ENCODE measurements at places on chromosomes 5 and 9.

GRCh38 chr9:127754099-127755060, 19.3 kb upstream of the TOR2A start:
- DNase-seq = no peak

GRCh38 chr5:124831687-124832240, 85.3 kb upstream of the ZNF608 start:
- DNase-seq = no peak

DNA sequence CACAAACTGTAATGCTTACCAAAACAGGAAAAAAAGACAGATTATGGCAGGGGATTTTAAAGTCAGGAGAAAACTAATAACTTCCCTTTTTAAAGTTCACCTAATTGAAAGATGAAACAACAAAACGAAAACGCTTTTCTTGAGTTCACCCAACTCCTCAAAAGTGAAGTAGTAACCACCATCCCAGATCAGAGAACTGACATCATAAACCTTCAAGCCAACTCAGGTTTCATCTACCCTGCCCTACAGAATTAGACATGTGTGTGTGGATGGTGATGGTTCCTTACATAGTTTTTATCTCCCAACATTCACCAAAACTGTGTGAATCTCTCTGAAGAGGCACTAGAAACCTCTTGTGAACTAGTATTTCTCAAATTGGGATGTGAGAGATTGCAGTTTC, 195.2 kb upstream of the PTGER4 start:
- DNase-seq = no peak

DNA sequence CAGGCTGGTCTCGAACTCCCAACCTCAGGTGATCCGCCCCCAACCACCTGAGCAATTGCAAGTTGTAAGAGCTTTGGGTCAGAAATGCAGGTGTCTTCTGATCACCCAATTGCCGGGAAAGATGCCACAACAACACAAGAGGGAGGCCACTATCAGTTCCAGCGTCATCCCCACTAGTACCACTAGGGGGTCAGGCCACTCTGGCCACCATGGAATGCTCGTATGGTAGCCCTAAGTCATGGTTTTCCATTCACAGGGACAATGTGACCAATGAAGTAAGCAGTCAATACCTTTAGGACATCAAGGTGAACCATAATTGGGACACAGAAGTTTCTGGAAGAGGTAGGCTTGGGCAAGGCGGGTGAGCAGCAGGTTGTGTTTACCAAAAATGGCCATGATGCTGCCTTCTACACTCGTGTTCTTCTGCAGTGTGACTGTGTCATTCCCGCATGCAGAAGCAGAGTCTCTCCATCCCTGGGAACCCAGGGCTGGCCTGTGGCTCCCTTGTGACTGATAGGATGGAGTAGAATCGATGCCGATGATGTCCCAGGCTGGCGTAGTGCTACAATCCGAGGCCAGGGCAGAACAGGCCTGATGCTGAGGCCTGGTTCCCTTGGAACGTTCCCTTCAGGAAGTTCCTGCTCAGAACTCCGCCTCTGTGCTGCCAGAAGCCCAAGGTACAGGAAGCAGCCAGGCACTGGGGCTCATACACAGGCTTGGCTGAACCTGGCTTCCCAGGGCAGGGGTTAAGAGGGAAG, 42.2 kb upstream of the ANKRD33B start:
- no peak for DNase-seq

DNA sequence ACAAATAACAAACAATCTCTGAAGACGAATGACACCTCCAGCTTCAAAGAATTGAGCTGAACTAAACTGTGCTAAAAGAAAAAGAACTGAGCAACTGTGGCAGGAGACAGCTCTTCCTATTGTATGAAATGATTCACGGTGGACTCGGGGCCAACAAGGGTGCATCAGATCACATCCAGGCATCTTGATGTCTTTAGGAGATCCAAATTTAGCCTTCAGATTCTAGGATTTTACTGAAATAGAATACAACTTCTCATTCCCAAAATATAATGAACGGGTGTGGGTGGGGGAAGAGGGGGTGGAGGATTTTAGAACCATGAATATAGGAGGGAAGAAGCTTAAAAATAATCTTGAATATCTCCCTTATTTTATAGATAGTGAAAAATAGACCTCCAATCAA, 631.8 kb downstream of the ELAVL2 start:
- DNase-seq = no peak

DNA sequence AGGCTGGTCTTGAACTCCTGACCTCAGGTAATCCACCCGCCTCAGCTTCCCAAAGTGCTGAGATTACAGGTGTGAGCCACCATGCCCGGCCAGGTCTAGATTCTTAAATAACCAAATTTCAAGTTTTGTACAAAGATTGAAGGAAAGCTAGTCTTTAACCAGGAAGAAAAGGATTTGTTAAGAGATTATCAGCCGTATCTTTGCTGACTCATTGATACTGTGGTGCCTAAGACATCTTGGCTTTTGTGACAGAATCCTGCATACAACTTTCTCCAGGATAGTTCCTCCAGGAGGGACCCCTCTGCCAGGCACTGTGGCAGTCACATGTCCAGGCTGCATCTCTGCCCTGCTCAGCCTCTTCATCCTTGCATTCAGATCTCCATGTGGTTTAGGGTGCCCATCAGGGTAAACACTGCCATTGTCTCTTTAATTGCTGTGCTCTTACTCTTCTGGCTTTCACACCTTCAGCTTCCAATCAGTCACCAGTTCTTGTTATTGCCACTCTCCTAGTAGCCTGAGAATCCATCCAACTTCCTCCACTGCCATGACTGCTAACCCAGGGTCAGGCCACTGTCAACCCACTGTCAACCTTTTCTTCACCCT, 10.0 kb downstream of the MAP3K1 start:
- no peak for DNase-seq

DNA sequence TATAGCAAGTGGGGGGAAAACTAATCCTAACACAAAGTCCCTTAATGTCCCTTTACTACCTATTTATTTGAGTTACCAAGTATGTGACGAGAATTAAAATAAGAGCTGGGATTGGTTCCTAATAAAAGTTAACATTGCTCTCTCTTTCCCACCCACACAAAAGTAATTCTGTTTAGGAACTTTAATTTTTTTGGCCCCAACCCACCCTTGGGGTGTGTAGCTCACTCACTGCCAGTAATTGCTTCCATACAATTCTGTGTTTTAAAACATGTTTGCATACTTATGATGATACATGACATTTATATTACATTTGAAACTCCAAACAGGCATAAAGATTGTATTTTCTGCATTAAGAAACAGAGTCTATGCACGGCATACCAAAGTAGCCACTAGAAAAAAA, 106.5 kb downstream of the BNC2 start:
- no peak for DNase-seq

GRCh38 chr5:166860426-166860825, 1431.0 kb upstream of the WWC1 start:
- no peak for DNase-seq

Measured in choroid plexus epithelial cell (primary cell).